Stimulated activated CD8-positive, alpha-beta memory T cell treated with anti-CD3 and anti-CD28 coated beads, Interleukin-4, amount 100 ng/mL, for 4 hours (primary cell): ENCODE measurements at places on chromosomes 3 and 15.

- no peak for DNase-seq
These were observed 2.6 kb upstream of the UBE2Q2 start for GRCh38 chr15:75840659-75841058.

- no peak for DNase-seq
These were observed 105.8 kb downstream of the DHX30 start for GRCh38 chr3:47908744-47909143.

GRCh38 chr3:98232489-98232888 lies 31.6 kb upstream of the OR5H6 start:
- DNase-seq: no peak

DNA sequence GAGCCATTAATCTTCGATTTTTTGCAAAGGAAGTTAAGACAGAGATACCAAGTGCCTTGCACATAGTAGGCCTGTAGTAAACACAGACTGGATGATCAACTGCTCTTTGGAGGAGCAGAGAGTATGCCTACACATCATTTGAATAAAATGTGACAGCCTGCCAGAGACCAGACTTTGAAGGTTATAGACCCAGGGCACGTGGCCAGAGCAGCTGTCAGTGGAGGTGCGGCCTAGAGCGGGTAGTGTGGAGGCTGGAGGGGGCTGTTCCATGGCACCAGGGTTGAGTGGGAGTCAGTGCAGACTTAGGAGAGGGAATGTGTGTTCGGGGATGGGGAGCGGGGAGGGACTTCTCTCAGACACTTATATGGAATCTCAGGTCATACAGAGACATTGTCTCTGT lies 80.8 kb downstream of the SMAD3 start:
- DNase-seq: no peak

- no peak for DNase-seq
These were observed 243.0 kb downstream of the KBTBD8 start for GRCh38 chr3:67241084-67241483.

- DNase-seq: peak; percentile 11
These were observed 1.2 kb downstream of the SIDT1 start for GRCh38 chr3:113533534-113533892.

DNA sequence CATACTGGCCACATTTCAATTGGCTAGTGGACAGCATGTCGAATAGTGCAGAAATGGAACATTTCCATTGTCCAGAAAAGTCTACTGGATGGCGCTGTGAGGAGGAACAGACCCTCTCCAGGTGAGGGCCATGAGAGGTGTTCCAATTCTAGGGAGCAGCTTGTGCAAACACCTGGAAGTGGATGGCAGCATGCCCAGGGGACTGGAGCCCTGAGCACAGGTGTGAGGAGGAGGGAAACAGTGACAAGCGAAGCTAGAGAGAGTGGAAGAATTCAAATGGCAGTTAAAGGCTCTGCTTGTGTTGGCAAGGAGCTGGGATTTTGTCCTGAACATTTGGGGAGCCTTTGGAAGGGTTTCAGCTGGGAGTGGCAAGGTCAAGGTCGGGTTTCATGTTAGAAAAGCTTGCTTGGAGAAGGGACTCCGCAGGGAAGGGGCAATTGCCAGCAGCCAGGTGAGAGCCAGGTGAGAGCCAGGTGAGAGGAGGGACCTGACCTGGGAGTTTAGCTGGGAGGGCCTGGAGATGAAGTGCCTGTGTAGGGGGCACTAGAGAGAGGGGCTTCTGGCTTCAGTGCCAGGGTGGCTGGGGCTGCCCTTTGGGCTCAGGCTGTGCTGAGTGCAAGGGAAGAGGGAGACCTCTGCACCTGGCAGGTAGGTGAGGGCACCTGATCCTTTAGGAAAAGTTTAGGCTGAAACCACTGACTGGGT lies 93.8 kb downstream of the LINGO1 start:
- DNase-seq: no peak
